NCI-H446 treated with DMSO at 0.1 percent for 48 hours (cell line): ENCODE measurements at places on chromosomes 2 and 18.

- no peak for DNase-seq
Observed at GRCh38 chr2:240140511-240140910, at the start of gene OTOS. OTOS (minus strand) TSS chr2:240140658; CDS start chr2:240140326, 332 bp downstream.

GRCh38 chr18:48551100-48551499 is 12.3 kb downstream of the CTIF start:
- DNase-seq: no peak

- DNase-seq: no peak
Observed at GRCh38 chr2:124025891-124026434, 876 bp downstream of the CNTNAP5 start.

- no peak for DNase-seq
Observed at GRCh38 chr2:161780881-161781280, 156.7 kb downstream of the SLC4A10 start.

GRCh38 chr2:219248845-219249202 is 3.5 kb downstream of the STK16 start:
- DNase-seq: no peak

- no peak for DNase-seq
Observed at GRCh38 chr2:113124181-113124961, 3.0 kb upstream of the IL1RN start.

- no peak for DNase-seq
Observed at GRCh38 chr2:109382226-109382895, 231.4 kb downstream of the SEPTIN10 start.

DNA sequence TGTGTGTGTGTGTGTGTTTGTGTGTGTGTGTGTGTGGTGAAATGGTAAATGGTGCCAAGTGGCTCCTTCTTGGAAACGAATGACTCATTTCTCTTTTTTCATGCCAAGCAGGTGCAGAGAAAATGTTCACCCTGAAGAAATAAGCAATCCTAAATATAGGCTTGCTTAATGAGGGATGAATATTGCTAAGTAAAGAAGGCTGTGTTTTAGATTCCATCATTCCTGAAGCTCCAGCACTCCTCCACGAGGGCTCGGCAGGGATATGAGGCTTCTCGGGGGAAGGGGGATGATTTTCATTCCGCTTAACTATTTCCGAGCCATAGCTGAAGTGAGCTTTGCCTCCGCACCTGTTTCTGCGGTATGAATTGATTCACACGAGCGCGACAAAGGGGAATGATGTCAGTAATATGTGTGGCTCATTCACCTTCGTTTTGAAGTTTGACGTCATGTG is 72.9 kb downstream of the TSN start:
- no peak for DNase-seq

DNA sequence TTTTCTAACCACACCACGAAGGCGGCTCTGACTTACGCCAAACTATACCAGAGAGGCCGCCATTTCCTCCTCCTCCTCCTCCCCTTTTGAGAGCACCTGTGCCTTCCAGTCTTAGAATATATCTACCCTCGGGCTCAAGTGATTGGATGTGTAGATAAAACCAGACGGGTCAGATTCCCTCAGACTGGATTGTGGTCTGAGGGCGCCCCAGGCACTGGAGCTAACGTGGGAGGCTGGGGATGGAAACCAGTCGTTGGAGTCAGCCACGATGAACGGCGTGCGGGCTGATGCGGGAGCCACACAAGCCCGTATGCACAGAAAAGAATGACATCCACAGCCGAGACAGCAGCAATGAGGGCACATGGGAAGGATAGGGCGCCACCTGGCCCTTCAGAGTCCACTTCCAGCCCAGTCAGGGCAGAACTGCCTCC is 12.3 kb upstream of the ODC1 start:
- DNase-seq: no peak
